ENCODE measurements at places on chromosomes 12 and 14.

DNA sequence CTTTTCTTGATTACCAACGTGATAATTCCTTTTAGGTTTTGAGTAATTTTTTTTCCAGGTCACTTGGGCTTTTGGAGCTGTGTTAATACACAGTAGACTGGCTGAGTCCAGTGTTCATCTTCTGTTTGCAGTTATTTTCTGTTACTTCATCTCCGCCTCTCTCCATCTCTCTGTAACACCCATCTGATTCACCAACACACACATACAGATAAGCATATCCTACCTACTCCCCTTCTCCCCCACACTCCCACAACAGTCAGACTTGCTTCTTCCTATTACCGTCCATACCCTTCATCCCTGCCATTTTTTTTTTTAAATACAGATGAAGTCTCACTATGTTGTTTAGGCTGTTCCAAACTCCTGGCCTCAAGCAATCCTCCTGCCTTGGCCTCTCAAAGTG lies 72.7 kb upstream of the MANSC4 start:
- DNase-seq, result no peak

DNA sequence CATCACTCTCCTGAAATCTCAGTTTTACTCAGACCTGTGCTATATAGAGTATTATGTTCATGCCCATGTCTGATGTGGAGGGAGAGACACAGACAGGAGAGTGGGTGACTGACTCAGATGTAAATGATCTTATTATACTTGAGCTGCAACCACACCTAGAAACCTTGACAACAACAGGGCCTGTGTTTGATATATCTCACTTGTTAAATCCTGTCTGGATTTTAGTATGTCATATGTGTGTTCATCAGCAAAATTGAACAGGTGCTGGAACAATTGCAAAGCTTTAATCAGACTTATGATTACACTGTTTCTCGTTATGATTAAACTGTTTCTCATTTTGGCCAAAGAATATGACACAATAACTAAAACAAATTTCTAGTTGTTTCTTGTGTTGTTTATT lies 37.7 kb downstream of the DIP2B start:
- DNase-seq, result peak; percentile 64

GRCh38 chr14:80754696-80755095 lies 186.8 kb downstream of the CEP128 start:
- no peak for DNase-seq

GRCh38 chr14:72736786-72737559 lies 156.9 kb downstream of the DPF3 start:
- DNase-seq, result no peak

DNA sequence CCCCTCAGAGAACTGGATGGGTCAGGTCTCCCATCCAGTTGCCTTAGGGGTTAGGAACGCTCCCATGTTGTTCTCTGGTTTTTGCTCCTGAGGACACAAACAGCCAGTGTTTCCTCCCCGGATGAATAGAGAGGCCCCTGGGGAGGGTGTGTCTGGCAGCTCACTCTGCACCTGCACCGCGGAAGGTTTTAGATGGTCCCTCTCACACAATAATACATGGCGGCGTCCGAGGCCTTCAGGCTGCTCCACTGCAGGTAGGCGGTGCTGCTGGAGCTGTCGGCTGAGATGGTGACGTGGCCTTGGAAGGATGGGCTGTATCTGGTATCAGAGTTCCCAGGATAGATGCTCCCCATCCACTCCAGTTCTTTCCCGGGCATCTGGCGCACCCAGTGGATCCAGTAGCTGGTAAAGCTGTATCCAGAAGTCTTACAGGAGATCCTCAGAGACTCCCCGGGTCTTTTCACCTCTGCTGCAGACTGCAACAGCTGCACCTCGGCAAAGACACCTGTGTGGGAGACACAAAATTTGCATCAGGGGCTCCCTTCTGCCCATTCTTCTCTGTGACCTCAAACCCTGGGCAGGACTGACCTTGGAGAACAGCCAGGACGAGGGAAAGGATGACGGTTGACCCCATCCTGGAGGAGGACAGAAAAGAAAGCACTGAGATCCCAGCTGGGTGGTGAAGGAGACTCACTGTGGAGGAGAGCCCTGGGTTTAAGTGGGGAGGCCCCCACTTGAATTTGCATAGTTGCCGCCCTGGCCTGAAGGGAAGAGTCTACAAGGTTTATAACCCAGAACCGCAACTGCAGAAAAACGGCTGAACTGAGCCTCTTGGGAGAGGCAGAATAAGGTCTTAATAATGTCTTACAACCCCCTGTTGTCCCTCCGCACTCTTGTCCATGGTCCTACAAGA lies 1324.8 kb downstream of the TMEM121 start:
- no peak for DNase-seq

DNA sequence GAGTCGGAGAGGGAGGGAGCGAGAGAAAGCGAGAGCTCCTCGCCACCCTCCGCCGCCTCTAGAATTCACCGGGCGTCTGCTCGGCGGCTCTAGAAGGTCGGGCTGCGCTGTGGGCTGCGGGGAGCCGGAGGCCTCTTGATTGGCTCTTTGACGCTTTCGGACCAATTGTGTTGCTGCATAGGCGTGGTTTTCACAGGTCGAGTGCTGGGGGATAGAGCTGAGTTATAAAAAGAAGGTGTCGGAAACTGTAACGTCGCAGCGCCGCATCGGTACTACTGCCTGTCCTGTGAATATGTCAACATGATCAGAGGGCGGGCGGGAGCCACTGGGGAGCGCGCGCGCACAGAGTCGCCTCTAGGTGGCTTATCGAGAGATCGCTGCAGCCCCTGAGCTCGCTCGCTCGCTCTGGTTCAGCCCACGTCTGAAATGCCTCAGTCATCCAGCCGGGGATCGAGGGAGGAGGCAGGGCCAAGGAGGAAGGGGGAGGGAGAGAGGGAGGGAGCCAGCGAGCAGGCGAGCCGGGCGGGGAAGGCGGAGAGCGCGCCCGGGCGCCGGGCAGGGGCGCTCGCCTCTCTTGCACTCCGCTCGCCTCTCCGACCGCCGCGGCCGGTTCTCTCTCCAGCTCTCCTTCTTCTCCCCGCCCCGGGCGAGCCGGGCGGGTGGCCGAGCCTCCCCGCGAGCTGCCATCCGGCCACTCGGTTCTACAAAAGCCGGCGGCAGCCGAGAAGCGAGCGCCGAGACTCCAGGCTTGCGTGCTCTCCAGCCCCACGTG lies at the start of gene TBX3:
TBX3 (minus strand) TSS at position 78 of the 772 bp plus-strand sequence. CDS start 975 bp downstream, outside the sequence.
- DNase-seq, result peak; percentile 79

GRCh38 chr14:64680013-64680713 lies 24.1 kb upstream of the PLEKHG3 start:
- no peak for DNase-seq

DNA sequence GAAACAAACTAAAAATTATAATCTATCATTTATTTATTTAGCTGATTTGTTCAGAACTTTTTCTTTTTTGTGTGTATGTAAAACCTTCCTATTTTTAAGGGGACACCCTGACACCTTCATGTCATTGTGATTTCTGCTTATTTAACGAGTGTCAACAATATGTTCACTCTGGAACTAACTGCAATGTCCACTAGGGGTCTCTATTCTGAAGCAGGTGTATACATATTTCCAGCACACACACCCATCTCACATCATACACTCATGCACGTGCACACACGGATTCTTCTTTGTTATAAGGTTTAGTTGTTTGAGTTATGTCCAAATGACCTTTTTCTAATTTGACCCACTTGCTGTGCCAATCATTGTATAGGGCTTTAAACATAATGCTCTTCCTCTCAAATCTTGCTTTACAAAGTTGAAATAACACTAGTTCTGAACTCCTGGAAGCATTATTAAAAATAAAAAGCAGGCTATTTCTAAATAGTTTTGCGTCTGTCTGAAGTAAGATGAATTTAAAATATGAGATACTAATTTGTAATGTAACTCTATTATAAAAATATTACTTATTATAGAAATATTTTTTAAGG lies 15.5 kb downstream of the E2F7 start:
- no peak for DNase-seq

- DNase-seq, result no peak
Measured at GRCh38 chr12:121190523-121191031, 19.4 kb upstream of the P2RX4 start.

GRCh38 chr12:99053616-99054362 lies 408.7 kb downstream of the APAF1 start:
- DNase-seq, result no peak
